ENCODE measurements at places on chromosomes 6 and 20.
A peak's percentile ranks its signal among the peaks of the same experiment; 100 is the strongest.

DNA sequence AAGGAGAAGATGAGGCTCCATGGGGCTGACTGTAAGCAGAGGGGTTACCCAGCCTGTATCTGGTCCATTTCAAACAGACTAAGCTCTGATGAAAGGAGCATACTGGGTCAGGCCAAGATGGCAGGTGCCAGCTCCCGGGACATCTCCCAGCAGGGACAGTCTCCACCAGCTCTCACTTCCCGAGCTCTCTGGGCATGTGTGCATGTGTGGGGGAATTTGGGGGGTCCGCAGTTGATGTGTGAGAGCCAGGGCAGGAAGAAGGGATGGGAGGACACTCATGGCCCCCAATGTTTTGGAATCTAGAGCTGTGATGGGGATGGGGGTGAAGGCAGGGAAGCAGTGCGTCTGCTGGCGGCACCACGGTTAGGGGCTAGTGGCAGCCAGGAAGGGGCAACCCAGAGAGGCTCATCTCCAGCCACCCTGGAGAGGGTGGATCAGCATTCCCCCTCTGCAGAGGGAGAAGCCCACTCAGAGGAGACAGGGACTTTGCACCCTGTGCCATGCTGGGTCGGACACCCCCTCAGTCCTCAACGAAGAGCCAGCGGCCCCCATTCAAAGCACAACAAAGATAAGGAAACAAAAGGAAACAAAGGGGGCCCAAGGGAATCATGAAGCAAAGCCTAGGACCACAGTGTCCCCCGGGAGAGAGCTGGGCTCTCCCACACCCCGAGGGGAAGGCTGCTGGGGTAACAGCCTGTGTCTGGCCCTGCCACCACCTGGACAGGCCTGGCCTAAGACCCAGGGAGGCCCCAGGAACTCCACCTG, 52.4 kb downstream of the DSTN start:
- peaks cover 37% of the 10 kb centered on the region for H3K36me3 ChIP-seq
- no peaks in the 10 kb centered on the region for H3K4me1 ChIP-seq
- DNase-seq = no peak
- no peak overlapping the region for H3K27ac ChIP-seq
- no peaks in the 10 kb centered on the region for H3K27me3 ChIP-seq
- H3K4me3 ChIP-seq = no peak overlapping the region

DNA sequence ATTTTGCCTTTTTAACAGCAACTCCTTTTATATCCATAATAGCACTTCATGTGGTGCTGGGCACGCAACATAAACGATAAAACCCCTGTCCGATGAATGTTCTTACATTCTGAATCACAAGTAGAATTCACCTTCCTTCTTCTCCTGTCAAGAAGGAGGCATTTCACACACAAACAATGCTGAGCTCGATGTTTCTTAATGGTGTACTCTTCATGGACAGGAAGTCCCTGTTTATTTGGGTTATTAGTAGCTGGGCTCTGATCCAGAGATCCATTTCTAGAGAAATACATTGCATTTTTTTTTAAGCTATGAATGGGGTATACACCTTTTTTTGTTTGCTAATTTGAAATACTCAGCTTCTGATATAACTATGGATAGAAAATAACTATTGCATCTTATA, 82.4 kb downstream of the PPP1R3G start:
- peaks cover 7% of the 10 kb centered on the region for H3K4me1 ChIP-seq
- no peak for DNase-seq
- H3K4me3 ChIP-seq = no peak overlapping the region
- H3K27ac ChIP-seq = no peak overlapping the region

GRCh38 chr6:80523531-80523997, 417.1 kb downstream of the BCKDHB start:
- H3K4me1 ChIP-seq = peaks cover 11% of the 10 kb centered on the region
- no peak for DNase-seq
- H3K27ac ChIP-seq = peak overlapping the region; percentile 14
- no peaks in the 10 kb centered on the region for H3K27me3 ChIP-seq
- no peak overlapping the region for H3K4me3 ChIP-seq
- H3K36me3 ChIP-seq = peaks cover 27% of the 10 kb centered on the region

DNA sequence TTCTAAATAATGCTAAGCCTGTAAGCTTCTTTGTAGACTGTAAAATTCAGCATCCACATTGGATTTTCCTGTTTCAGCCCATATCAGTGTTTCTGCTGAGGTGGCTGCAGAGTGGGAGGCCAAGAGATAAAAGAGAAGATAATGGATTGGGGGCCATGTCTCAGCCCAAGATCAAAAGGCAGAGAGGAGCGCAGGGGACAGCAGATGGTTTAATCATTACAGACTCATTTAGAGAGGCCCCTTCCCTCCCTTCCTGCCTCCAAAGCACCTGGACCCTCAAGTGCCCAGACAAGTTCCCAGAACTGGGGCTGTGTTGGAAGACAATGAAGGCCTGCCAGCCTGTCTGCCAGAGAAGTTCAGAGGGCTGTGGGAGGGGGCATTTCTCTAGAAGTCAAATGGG, 20.4 kb upstream of the CTNNBL1 start:
- no peak for DNase-seq
- no peak overlapping the region for H3K4me3 ChIP-seq
- H3K36me3 ChIP-seq = no peaks in the 10 kb centered on the region
- no peak overlapping the region for H3K27ac ChIP-seq

GRCh38 chr6:125201961-125202729, 48.6 kb downstream of the TPD52L1 start:
- DNase-seq = peak; percentile 96
- H3K4me3 ChIP-seq = peak overlapping the region; percentile 37
- peak overlapping the region; percentile 93 for H3K27ac ChIP-seq

DNA sequence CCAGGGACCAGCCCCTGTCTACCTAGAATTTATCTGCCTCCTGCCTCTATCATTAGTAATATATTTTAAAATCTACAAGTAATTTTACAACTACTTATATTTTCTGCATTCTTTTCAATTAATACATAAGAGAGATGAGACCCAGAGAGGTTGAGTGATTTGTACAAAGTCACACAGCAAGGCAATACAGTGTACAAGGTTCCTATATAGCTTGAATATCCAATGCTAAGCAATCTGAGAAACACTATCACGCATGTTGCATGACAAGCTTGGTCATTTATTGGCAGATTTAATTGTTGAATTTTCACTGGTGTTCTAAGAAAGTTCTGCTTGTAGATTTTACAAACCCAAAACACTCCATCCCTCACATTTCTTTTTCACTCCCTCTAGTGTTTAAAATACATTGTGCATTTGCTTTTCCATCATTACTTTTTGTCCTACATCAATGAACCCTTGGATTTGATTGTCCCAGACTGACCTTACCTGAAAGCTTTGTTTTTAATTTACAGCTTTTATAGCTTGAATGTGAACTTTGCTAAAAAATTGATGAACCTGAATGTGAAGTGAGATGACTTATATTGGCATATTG, 520.9 kb upstream of the CITED2 start:
- H3K4me3 ChIP-seq = no peak overlapping the region
- no peaks in the 10 kb centered on the region for H3K36me3 ChIP-seq
- no peak overlapping the region for H3K27ac ChIP-seq
- no peaks in the 10 kb centered on the region for H3K27me3 ChIP-seq

- no peaks in the 10 kb centered on the region for H3K36me3 ChIP-seq
- DNase-seq = no peak
- no peaks in the 10 kb centered on the region for H3K4me1 ChIP-seq
- peaks cover 72% of the 10 kb centered on the region for H3K27me3 ChIP-seq
- no peak overlapping the region for H3K27ac ChIP-seq
Observed at GRCh38 chr20:61053889-61054288, 198.2 kb upstream of the CDH4 start.

GRCh38 chr6:163501439-163501838, 86.9 kb downstream of the QKI start:
- no peak for DNase-seq
- H3K27me3 ChIP-seq = no peaks in the 10 kb centered on the region
- H3K4me1 ChIP-seq = peaks cover 12% of the 10 kb centered on the region
- no peak overlapping the region for H3K4me3 ChIP-seq

DNA sequence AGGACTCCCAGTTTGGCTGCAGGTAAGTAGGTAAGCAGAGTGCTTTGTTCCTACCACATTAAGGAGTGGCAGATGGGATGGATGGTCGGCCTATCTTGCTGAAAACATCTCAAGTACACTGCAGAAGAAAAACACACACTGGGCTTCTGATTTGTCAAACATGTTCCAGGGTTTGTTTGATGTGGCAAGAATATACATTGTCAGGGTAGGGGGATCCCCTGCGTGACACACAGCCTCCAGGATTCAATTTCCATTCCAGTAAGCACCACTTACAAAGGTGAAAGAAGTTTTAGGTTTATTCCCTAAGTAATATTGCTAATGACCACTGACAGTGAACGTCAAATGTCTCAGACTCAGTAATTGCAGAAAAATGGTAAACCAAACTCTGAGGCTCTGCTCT, 26.0 kb upstream of the KIF16B start:
- H3K4me1 ChIP-seq = no peaks in the 10 kb centered on the region
- H3K27me3 ChIP-seq = no peaks in the 10 kb centered on the region
- H3K27ac ChIP-seq = no peak overlapping the region
- DNase-seq = no peak

DNA sequence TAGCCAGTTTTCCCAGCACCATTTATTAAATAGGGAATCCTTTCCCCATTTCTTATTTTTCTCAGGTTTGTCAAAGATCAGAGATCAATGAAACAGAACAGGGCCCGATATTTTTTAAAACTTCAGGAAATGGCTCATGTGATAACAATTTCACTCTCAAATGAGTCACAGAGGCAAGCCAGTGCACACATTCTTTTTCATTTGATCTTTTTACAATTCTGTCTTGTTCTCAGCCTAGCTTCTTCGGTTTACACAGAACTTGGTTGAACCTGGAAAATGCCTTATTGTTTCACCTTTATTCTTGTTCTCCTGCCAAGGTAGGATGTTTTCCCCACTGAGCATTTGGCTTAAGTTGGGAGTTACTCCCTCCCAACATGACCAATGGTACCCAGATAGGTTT, 258.9 kb downstream of the COL12A1 start:
- no peaks in the 10 kb centered on the region for H3K36me3 ChIP-seq
- H3K4me3 ChIP-seq = peak overlapping the region; percentile 33
- H3K27ac ChIP-seq = peak overlapping the region; percentile 85
- DNase-seq = peak; percentile 38
- peaks cover 22% of the 10 kb centered on the region for H3K4me1 ChIP-seq

DNA sequence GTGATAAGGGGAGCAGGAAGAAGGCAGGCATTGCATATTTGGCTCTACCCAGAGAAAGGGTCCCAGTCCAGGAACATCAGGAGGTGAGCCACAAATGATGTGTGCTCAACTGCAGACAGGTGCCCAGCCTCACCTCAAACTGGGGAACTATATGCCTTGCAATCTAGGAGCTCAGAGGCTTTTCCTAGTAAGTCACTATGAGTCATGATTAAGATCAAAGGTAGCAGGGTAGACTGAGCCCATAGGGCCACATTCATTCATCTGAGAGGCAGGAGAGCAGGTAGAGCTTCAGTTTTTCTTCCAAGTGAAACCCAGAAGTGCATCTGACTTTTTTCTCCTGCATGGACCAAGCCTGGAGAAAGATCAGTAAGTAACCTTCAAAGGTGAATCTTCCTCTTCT, 31.3 kb downstream of the MARCKS start:
- H3K4me3 ChIP-seq = no peak overlapping the region
- H3K27me3 ChIP-seq = no peaks in the 10 kb centered on the region
- H3K36me3 ChIP-seq = no peaks in the 10 kb centered on the region
- H3K27ac ChIP-seq = no peak overlapping the region
- H3K4me1 ChIP-seq = no peaks in the 10 kb centered on the region
- no peak for DNase-seq

- H3K36me3 ChIP-seq = no peaks in the 10 kb centered on the region
- H3K4me3 ChIP-seq = no peak overlapping the region
- H3K27me3 ChIP-seq = no peaks in the 10 kb centered on the region
- H3K4me1 ChIP-seq = peaks cover 4% of the 10 kb centered on the region
Observed at GRCh38 chr6:10528158-10528981, 7.2 kb downstream of the GCNT2 start.

- peaks cover 46% of the 10 kb centered on the region for H3K27me3 ChIP-seq
- no peak for DNase-seq
- H3K27ac ChIP-seq = no peak overlapping the region
- no peaks in the 10 kb centered on the region for H3K4me1 ChIP-seq
- H3K4me3 ChIP-seq = no peak overlapping the region
- H3K36me3 ChIP-seq = no peaks in the 10 kb centered on the region
Observed at GRCh38 chr6:366389-367297, 24.9 kb upstream of the IRF4 start.

DNA sequence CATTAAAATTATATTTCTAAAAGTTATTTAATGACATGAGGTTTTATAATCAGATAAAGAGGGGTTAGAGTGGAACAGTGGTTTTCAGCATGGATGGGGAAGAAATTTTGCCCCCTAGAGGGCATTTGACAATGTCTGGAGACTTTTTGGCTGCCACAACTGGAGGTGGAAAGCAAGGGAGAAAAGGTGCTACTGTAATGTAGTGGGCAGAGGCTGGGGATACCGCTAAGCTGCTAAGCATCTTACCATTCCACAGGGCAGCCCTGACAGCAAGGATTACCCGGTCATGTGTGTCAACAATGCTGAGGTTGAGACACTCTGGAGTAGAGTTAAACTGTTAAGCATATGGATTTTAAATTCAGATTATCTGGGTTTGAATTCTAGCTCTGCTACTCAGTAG, 52.9 kb upstream of the FABP7 start:
- no peaks in the 10 kb centered on the region for H3K4me1 ChIP-seq
- H3K27ac ChIP-seq = no peak overlapping the region
- H3K4me3 ChIP-seq = no peak overlapping the region
- no peaks in the 10 kb centered on the region for H3K27me3 ChIP-seq

GRCh38 chr20:10074513-10074912, 39.7 kb downstream of the ANKEF1 start:
- H3K4me3 ChIP-seq = peak overlapping the region; percentile 33
- H3K36me3 ChIP-seq = no peaks in the 10 kb centered on the region
- H3K27me3 ChIP-seq = no peaks in the 10 kb centered on the region
- peak overlapping the region; percentile 20 for H3K27ac ChIP-seq
- H3K4me1 ChIP-seq = peaks cover 39% of the 10 kb centered on the region
- peak; percentile 89 for DNase-seq

GRCh38 chr6:111411046-111411445, 72.0 kb downstream of the REV3L start:
- H3K4me1 ChIP-seq = peaks cover 5% of the 10 kb centered on the region
- H3K27ac ChIP-seq = no peak overlapping the region
- no peaks in the 10 kb centered on the region for H3K27me3 ChIP-seq
- no peak overlapping the region for H3K4me3 ChIP-seq

- no peaks in the 10 kb centered on the region for H3K27me3 ChIP-seq
- H3K4me1 ChIP-seq = no peaks in the 10 kb centered on the region
- no peak overlapping the region for H3K27ac ChIP-seq
- peaks cover 24% of the 10 kb centered on the region for H3K36me3 ChIP-seq
Observed at GRCh38 chr6:52984247-52984646, 10.8 kb downstream of the GSTA4 start.

DNA sequence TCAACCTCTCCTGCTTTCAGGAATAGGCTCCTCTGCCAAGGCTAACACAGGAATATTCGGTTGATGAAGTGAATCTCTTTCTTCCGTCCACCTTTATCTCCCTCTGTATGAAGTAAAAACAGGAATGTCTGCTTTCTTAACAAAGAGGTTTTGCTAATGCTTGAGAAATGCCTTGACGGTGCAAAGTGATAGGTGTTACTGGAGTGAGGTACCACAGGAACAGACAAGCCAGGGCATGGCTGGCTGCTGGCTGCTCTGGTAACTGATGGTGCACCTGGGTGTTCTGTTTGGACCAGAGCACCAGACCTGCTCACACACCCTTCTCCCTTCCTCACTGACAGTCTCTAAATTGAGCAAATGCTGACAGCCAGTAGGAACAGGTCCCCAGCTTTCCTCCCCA, 174.0 kb upstream of the FBXL4 start:
- peaks cover 36% of the 10 kb centered on the region for H3K27me3 ChIP-seq
- DNase-seq = no peak
- H3K4me3 ChIP-seq = no peak overlapping the region
- H3K4me1 ChIP-seq = no peaks in the 10 kb centered on the region
- H3K36me3 ChIP-seq = no peaks in the 10 kb centered on the region
- H3K27ac ChIP-seq = no peak overlapping the region
